ENCODE measurements at places on chromosomes 1 and 21. TPM values are rescaled to one million over a fixed set of nuclear protein-coding genes. Genes with fewer than 3 reads are reported as not detected.
A peak's percentile ranks its signal among the peaks of the same experiment; 100 is the strongest.

DNA sequence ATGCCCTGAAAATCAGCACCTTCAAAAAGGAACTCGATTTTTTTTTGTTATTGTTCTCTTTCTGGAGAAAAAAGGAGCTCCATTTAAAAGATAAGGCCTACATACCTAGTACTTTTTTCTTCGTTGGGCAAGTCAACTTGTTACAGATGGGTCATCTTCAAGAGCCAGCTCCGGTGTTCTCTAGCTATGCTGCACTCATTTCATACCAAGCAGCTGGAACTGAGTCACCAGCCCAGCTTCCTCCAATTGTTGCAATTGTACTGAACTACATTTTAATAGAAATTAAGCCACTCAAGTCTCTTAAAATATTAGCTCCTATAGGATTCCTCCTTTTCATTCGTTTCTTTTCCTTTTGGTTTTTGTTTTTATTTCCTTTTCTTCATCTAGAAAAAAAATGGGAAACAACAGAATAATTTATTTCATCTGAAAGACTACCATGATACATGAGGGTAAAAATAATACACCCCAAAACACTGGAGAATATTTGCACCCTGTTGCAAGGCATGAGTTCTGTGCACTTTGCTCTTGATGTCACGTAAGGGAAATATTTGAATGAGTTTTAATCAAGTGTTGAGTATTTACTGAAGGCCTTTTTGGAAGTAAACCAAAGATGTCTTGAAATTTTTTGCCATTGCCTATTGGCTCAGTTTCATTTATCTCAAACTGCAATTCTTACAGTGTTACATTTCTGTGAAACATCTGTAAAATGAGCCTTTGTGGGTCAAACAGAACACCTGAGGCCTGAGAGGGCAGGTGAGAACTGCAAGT is 60.5 kb downstream of the CLIC4 start:
- DNase-seq = peak; percentile 30

GRCh38 chr1:98017184-98017583 is 96.3 kb upstream of the DPYD start:
- DNase-seq = no peak

Gene FCRL6
- total RNA-seq = 0.54 TPM

Gene NDUFS2
- 184 TPM for total RNA-seq

Gene CRYZ
- 43.1 TPM for total RNA-seq

- peak; percentile 75 for DNase-seq
Observed at GRCh38 chr1:197915862-197916499, 1.2 kb upstream of the LHX9 start.

DNA sequence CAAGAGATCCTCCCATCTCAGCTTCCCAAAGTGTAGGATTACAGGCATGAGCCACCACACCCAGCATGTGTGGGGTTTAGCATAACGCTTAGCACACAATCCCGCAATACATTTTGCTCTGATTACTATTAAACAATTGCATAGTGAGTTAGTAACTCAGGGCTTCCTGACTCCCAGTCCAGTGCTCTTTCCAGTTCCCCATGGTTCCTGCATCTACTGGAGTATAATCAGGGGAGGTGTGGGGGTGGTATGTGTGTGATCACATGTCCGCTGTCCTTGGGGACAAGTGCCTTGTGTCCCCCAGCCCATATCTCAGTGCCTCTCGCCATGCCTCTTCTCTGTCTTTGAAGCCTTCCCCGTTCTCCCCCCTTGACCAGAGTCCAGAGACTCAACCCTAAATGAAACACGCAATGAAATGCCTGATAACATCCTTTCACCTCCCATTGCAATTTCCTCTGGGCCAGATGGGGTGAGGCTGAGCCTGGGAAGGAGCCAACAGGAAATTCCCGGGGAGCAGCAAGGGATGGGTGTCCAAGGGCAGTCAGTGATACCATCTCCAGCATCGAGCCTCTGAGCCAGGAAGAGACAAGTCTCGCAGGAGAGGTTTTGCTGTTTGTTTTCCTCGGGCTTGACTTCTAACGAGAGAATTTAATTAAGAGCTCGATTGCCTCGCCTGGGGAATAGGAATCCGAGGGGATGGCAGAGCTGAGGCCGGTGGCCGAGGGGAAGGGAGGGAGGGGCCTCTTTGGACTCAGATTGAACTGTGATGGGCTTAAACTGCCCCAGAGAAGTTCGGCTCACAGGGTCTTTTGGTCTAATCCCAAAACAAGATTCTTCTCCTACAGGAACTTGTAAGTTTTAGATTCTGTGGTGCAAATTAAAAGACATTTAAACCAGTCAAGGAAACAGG is 7.7 kb upstream of the HTR1D start:
- DNase-seq = peak; percentile 67

- no peak for DNase-seq
Observed at GRCh38 chr1:232207073-232207866, 422.7 kb downstream of the SIPA1L2 start.

- no peak for DNase-seq
Observed at GRCh38 chr1:75630004-75630594, 19.2 kb upstream of the SLC44A5 start.

DNA sequence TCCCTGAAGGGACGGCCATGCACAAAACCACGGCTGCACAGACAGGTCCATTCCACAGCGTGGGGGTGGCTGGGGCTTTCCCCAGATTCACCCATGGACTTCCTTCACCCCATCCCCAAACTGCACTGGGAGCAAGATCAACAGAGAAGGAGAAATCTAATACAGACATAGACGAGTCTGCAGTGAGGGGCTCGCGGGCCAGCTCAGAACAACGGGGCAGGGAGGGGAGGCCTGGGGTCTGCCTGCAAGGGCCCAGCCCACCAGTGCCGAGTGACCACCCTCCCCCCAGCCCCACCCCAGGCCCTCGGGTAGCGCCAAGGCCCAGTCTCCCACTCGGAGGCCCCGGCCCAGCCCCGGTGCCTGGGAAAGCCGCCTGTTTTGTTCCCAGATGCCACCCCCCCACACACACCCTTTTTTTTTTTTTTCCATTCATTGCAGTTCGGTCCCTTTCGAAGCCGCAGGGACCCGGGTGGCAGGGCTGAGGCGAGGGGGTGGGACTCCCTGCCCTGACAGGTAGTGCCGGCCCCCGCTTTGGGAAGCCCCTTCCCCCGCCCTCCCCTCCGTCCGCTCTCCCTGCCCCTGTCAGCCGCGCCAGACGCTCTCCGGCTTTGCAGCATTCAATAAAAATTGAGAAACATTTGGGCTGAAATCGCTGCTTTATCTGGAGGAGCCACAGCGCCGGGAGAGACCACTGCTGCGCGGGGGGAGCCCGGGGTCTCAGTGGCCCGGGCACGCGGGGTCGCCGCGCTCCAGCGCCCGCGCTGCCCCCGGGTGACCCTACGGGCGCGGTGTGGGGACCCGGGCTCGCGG is 543 bp upstream of the EPHB2 start:
- peak; percentile 90 for DNase-seq

DNA sequence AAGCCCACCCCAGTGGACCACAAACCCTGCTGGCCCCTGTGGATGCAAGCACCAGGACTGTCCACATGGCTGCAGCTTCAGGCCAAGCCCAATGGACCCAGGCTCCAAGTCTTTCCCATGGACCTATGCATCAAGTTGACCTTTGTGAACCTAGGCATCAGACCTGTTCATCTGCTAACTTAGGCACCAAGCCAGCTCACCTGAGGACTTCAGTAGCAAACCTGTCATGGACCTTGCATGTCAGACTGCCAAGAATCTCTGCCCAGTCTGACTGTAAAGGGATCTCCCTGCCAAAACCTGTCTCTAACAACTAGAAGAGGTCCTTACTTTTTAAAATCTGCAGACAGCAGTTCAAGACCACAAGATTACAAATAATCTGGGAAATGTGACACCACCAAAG is 37.8 kb downstream of the FMO3 start:
- no peak for DNase-seq

- DNase-seq = no peak
Observed at GRCh38 chr1:205122489-205122882, 708 bp upstream of the RBBP5 start.

DNA sequence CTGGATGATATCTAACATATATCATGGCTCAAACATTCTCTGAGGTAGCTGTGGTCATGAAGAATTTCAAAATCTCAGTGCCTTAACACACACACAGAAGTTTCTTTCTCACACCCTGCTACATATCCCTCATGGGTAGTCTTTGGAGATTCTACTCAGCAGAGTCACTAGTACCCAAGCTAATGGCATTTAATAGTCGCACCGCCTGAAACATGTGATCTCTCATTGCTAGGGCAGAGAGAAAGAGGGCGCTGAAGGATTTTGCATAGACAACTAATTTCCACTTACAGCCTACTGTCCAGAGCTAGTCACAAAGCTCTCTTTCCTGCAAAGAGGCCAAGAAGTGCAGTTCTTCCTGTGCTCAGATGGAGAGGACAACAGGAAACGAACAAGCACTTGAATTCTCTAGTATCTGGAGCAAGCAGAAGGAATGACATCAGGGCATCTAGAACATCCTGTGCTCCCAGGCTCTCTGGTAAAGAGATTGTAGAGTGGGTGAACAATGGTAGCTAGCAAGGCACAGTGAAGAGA is 183.4 kb upstream of the PTBP2 start:
- DNase-seq = peak; percentile 34

DNA sequence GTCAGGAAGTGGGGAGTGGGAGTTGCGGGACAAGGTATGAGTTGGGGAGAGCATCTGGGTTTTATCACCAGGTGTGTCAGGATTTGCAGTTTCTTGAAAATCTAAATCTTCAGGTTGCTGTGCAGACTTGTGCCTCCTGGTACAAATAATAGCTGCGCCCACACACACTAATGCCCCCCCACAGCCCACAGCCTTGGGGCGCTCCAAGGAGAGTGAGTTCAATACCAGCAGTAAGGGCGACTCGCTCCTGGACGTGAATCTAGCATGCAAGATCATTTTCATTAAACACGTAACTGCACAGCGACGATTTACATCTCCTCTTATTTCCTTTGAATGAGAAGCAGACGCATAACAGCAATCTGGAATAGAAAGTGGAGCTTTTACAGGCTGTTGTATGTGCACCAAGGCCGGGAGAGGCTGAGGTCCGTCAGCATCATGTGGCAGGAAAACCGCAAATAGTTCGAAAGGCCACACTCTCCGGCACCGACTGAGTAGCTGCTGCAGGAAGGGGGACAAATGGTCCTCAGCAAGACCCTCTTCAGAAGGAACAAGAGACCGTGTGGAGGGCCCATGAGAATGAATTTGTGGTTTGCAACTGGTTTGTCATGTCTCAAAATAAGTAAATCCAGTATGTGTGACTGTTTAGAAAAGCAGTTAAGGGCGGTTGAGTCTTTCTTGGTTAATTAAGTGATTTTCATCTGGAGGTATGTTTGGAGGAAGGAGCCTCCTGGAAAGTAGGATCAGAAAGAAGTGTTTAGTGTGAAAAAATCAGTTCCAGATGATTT is 439.5 kb downstream of the SMYD3 start:
- DNase-seq = no peak

DNA sequence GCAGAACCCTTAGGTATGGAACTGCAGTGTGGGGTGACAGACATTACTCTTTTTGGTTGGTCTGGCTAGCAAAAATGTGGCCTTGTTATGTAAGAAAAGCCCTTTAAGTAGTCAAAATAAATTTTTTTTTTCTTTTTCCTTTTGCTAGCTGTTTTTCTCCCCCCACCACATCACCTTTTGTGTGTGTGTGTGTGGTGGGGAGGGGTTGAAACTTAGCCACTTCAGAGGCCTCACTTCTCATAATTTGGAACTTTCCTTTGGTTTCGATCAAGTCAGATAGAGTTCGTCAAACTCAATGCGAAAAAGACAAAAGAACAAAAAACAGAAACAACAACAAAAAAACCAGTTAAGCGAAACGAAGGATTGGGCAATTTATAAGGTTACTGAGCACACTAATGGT is 1.9 kb upstream of the PRMT2 start:
- no peak for DNase-seq

Gene GPATCH2
- 9.3 TPM for total RNA-seq

GRCh38 chr1:18057623-18058022 is 50.0 kb upstream of the IGSF21 start:
- no peak for DNase-seq

GRCh38 chr1:174497478-174497877 is 49.7 kb downstream of the GPR52 start:
- no peak for DNase-seq

DNA sequence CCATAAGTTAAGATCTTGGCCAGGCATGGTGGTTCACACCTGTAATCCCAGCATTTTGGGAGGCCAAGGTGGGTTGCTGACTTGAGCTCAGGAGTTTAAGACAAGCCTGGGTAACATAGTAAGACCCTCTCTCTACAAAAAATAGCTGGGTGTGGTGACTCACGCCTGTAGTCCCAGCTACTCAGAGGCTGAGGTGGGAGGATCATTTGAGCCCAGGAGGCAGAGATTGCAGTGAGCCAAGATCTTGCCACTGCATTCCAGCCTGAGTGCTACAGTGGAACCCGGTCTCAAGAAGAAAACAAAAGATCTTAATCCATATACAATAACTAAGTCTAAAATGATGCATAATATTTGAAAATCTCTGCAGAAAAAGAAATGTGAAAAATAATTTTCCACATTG is 165.5 kb upstream of the NR5A2 start:
- no peak for DNase-seq

Gene USH2A
- 4.3 TPM for total RNA-seq

- DNase-seq = no peak
Observed at GRCh38 chr1:172350856-172351255, 69.6 kb upstream of the C1orf105 start.

GRCh38 chr21:31236528-31236927 is 107.5 kb downstream of the TIAM1 start:
- no peak for DNase-seq

Gene BRINP3
- 14.2 TPM for total RNA-seq

Measured in right cardiac atrium (tissue), 5 donors.